SIG-M5 (cell line): ENCODE measurements at places on chromosomes 16 and 17.

DNA sequence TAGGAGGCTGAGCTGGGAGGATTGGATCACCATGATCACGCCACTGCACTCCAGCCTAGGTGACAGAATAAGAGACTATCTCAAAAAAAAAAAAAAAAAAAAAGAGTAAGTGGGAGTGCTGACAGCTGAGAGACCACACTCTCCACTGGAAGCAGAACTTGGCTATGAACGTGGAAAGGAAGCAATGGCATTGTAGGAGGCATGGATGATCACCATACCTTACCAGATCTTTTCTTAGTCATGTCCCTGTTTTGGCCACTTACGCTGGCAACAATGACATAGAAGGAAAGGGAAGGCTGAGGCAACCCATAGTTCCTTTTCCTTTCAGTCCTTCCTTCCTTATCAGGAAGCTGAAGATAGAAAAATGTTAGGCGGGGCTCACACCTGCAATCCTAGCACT lies 3.7 kb upstream of the ATP1B2 start:
- DNase-seq: no peak

GRCh38 chr16:28279006-28279405 lies 13.3 kb upstream of the SBK1 start:
- no peak for DNase-seq

DNA sequence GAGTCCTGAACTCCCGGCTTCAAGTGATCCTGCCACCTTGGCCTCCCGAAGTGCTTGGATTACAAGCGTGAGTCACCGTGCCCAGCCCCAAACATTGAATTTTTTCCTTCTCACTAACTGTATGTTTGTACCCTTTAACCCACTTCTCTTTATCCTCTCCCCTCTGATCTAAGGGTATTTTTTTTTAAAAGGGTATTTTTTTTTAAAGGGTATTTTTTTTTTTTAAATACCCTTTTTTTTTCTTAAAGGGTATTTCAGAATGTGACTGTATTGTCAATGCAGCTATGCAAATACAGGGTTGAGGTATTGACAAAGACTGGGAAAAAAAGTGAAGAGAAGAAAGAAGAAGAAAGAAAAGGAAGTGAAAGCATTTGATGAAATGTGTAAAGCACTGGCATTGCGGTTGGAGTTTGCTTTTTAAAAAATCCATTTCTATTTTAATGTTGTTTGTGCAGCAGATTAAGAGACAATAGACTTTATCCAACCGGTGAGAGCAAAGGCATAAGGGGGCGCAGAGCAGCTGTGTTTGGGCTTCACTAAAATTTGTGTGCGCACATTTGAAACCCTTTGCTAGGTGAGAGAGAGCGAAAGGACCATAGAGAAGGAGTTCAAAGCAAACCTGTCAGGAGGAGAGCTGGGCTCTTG lies 42.4 kb downstream of the SYT17 start:
- peak; percentile 88 for DNase-seq

DNA sequence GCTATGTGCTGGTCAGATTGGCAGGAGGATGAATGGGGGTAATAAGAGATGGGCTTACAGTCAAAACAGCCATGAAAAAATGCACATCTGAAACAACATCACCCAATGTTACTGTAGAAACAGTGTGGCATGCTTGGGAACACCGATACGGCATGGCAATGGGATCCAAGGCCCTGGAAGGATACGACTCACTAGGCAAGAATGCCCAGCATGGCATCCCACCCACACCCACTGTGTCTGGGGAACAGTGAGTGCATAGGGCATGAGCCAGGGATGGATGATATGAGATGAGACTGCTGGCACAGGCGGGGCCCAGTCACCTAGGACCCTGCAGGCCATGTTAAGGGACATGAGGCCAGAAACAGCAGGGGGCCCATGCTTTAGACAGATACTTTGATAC lies 11.5 kb downstream of the TRIM25 start:
- DNase-seq: no peak

GRCh38 chr16:50740736-50741135 lies 1.1 kb upstream of the CYLD start:
- no peak for DNase-seq

DNA sequence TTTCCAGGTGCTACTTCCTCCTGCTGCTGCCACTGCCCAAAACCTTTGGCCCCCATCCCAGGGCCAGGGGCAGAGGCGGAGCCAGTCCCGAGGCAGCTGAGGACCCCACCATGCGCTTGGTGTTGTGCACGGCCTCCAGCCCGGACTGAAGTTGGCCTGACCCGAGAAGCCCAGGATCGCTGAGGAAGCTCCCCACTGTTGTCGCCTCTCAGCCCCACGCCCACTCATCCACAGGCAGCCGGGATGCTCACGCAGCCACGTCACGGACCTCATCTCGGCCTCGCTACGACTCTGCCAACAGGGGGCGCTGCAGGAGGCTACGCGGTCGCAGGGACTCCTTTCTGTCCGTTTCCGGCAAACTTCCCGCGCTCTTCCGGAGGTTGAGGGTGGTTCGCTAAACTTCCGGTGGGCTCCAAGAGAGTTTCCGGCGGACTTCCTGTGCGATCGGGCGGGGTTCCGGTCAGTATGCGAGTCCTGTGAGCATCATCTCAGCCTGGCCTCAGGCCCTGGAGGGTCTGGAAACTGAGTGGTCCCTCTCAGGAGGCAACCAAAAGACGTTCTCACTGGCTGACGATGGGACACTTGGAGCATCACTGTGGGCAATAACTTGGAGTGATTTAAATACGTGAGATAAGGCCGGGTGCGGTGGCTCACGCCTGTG lies 12.4 kb downstream of the ZG16B start:
- DNase-seq: no peak

GRCh38 chr16:85136213-85136701 lies 24.0 kb upstream of the CIBAR2 start:
- DNase-seq: no peak

DNA sequence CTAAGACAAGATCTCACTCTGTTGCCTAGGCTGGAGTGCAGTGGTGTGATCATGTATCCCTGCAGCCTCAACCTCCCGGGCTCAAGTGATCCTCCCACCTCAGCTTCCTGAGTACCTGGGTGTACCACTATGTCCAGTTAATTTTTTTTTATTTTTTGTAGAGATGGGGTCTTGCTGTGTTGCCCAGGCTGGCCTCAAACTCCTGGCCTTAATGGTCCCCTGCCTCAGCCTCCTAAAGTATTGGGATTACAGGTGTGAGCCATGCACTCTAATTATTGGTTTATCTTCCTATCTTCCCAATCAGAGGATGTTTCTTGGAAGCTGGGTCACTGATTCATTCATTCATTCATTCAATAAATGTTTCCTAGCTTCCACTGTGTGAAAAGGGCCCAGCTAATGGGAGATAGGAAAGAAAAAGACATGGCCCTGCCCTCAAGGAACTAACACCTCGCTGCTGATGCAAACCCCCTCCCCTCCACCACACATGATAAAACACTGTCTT lies 8.5 kb downstream of the ASPHD1 start:
- DNase-seq: no peak

GRCh38 chr16:81880816-81881215 lies 101.7 kb downstream of the PLCG2 start:
- DNase-seq: no peak

DNA sequence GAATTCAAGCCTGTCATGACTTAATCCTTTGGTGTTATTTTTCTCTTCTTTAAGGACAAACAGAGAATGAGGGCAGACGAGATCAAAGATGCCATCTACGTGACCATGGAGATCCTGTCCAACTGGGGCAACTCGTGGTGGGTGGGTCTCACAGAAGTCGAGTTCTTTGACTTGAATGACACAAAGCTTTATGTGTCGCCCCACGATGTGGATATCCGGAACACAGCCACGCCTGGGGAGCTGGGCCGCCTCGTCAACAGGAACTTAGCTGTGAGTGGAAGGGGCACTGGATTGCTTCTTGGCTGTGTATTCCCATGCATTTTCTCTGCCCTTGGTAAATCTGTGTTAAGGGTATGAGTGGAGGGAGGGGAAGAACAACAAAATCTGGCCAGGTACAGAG lies 158.7 kb downstream of the KATNIP start:
- no peak for DNase-seq

- DNase-seq: no peak
Observed at GRCh38 chr16:71758293-71758760, 33.8 kb upstream of the PHLPP2 start.

DNA sequence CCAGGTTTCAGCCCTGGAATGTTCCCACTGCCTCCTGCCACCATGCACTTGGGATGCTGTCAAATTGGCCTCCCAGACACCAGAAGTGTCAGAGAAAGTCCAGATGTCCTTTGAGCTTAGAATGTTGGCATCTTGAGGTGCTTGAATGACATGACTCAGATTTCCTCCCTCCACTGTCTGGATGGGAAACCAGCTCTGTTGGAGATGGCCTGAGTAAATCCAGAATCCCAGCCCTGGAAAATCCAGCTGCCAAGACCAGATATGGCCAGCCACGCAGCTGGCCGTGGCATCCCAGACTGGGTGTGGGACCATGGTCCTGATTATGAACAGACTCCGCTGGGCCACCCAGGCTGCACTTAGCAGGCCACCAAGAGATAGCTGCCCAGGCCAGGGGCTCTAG lies 57.0 kb upstream of the CLEC3A start:
- no peak for DNase-seq

DNA sequence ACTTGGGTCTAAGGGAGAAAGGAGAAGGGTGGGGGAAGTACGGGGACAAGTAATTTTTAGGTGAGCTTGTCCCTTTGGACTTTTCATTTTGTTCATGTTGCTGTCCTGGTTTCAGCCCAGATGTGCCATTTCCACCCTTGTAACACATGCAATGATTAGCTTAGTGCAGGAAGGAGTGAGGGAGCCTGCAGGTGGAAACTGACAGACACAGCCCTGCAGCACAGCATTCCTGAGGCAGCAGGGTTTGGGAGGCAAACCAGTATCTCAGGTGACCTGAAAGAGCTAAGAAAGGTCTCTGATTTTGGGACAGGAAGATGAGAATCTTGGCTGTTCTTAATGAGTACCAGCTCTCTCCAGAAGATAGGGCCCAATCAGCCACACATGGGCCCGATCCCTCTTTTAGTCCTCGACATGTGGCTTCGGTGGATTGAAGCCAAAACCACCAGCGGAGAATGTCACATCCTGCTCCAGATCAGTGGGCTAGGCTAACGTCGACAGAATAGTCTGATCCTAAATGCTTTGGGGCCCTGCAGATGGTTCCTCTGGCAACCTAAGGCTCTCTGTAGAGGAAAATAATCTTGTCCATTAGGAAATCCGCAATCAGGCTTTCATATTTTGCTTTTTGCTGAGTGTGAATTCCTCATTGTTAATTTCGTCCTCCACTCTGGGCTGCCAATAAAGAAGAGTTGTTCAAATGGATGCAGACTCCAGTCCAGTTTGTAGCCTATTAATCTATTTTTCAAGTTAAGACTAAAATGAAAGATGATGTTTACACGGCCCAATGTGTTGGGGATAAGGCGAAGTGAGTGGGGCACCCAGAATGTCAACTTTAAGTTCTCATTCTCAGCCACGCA lies 3.8 kb upstream of the RNF157 start:
- no peak for DNase-seq

GRCh38 chr17:68771867-68772515 lies 170.8 kb upstream of the FAM20A start:
- no peak for DNase-seq

GRCh38 chr16:31487720-31488467 lies 5.0 kb downstream of the SLC5A2 start:
- DNase-seq: no peak

- no peak for DNase-seq
Observed at GRCh38 chr16:12758670-12759558, 44.8 kb downstream of the CPPED1 start.

- DNase-seq: peak; percentile 70
Observed at GRCh38 chr16:87806641-87807546, 41.1 kb upstream of the KLHDC4 start.

- DNase-seq: peak; percentile 84
Observed at GRCh38 chr17:19876529-19877161, 8.9 kb upstream of the ULK2 start.

DNA sequence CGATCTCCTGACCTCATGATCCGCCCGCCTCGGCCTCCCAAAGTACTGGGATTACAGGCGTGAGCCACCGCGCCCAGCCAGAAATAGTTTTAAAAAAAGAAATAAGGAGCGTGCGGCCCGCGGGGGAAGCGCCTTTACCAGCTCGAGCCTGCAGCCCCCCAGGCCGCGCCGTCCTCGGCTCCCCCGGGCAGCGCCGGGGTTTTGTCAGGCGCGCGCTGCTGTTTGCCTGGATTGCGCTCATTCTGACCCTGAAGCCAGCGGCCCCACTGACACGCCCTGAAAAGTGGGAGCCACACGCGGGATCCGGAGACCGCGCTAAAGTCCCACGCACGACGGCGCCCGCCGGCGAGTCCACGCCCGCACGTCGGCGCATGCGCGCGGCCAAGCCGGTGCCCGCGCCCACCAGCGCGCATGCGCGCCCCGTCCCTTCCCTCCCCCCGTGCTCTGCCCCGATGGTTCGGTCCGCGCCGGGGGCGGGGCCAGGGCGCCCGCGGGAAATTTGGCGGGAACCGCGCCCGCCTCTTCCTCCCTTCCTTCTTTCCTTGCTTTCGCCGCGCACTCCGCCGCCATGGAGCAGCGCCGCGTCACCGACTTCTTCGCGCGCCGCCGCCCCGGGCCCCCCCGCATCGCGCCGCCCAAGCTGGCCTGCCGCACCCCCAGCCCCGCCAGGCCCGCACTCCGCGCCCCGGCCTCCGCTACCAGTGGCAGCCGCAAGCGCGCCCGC lies at the start of gene CDT1:
Gene CDT1, plus strand, starts transcription at position 526 of the 724 bp plus-strand sequence. Its CDS starts 43 bp downstream, at position 569.
- DNase-seq: no peak

GRCh38 chr17:38704606-38705522 lies at the start of gene MLLT6:
TSS of gene MLLT6 (plus strand) at chr17:38705273. CDS start at chr17:38705633, 360 bp downstream.
- DNase-seq: no peak

- no peak for DNase-seq
Observed at GRCh38 chr17:47225436-47225858, 16.3 kb downstream of the MYL4 start.

- no peak for DNase-seq
Observed at GRCh38 chr17:80825471-80826345, 165.9 kb upstream of the CHMP6 start.

DNA sequence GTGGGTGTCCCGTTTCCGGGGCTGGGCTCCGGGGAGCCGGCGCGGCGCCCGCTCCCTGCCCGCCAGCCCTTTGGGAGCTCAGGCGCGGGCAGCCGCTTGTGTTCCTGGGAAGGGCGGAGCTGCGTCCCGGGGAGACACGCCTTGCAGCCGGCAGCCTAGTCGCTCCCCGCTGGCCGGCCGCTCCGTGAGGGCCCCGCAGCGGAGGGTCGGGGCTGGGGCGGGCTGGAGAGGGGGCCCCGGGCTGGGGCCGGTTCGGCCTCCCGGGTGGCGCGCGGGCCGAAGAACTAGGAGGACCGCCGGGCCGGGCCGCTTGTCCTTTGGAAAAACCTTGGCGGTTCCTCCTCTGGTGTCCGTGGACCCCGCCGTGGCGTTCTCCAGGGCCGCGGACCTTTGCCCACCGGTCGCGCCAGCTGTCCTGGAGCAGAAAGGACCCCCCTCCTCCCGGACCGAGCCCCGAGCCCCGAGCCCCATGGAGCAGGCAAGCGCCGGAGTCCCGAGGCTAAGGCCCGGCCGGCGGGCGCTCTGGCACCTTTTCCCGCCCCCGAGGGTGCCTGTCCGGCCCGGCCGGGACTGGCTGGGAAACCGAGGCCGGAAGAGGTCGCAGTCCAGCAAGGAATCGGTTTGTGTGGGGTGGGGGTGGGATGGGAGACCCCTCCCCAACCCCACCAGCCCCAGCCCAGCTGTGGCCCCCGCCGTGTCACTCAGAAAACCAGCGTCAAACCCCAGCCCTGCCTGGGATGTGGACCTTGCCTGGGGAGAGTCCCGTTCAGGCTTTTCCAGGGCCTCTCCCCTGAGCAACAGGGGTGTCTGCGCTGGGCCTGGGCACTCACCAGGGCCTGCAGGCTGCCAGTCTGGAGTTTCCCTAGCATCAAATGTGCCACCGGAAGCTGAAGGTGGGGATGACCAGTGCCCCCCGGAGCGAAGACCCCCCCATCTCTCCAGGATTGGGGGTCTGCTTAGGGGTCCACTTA lies 6.8 kb upstream of the TBC1D3B start:
- no peak for DNase-seq

GRCh38 chr16:56801762-56802161 lies 63.2 kb upstream of the SLC12A3 start:
- DNase-seq: no peak
